ENCODE measurements at places on chromosomes 7 and 10.

GRCh38 chr10:6819301-6819700 is 239.2 kb upstream of the PRKCQ start:
- no peak for DNase-seq

- DNase-seq: no peak
Observed at GRCh38 chr7:94297397-94297838, 97.3 kb upstream of the COL1A2 start.

GRCh38 chr10:88840881-88841280 is 10.8 kb downstream of the ANKRD22 start:
- no peak for DNase-seq

- DNase-seq: no peak
Observed at GRCh38 chr10:104322416-104322782, 15.9 kb downstream of the ITPRIP start.

All from hippocampal formation (tissue), 2 donors.